IPS-NIHi11 (cell line): ENCODE measurements at places on chromosomes 6 and 20.
A peak's percentile ranks its signal among the peaks of the same experiment; 100 is the strongest.

DNA sequence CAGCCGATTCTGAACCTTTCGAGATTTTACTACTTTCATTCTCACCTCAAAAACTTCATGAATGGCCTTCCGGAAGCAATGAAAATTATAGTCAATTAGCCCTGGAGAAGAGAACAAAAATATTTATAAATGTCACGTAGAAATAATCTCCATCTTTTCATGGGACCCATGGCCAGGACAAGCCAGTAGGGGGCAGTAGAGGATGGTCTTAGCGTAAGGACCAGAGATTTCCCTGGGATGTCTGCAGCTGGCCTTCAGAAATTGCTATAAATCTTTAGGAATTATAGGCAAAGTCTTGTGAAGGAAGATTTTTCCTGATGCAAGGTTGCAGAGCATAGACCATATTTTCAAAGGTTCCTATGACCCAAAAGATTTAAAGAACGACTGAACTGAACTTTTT is 15.6 kb upstream of the UBE2J1 start:
- peak; percentile 66 for DNase-seq

- DNase-seq: no peak
Observed at GRCh38 chr6:90126839-90127238, 169.8 kb downstream of the BACH2 start.

DNA sequence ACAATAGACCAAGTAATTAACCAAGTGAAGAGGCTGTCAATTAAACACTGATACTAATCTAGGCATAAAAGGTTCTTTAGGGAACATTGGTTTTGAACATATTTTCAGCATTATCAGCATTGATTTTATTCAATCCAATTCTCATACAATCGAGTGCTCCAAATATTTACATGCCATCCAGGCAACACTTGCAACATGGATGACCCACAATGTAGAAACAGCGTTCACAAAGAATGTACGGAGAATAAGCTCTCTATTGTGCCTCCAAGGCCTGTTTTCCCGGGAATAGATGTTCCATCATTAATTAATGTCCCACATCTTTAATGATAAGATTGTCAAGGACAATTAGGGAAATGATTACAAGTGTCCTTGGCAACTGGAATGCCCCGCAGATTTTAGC is 117.4 kb downstream of the RFX6 start:
- DNase-seq: no peak

DNA sequence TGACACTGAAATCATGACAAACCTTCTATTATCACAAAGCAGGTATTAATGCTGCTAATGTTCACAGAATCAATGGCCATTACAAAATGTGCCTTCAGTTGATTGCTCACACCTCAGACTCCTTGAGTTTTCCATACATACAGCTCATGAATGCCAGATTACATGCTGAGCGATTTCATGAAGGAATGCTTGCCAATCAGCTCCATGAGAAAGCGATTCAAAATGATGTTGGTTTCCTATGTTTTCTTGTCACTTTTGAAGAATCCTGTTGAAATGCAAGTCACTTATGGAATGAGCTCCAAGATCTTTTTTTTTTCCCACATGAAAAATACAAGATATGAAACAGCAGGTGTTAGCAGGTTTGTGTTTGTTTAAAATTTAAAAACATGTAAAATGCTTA is 71.4 kb upstream of the SHLD1 start:
- DNase-seq: no peak
